HS-27A (cell line): ENCODE measurements at places on chromosomes 5 and 9.

GRCh38 chr5:82816926-82817325 lies 260.3 kb downstream of the TMEM167A start:
- DNase-seq = no peak

DNA sequence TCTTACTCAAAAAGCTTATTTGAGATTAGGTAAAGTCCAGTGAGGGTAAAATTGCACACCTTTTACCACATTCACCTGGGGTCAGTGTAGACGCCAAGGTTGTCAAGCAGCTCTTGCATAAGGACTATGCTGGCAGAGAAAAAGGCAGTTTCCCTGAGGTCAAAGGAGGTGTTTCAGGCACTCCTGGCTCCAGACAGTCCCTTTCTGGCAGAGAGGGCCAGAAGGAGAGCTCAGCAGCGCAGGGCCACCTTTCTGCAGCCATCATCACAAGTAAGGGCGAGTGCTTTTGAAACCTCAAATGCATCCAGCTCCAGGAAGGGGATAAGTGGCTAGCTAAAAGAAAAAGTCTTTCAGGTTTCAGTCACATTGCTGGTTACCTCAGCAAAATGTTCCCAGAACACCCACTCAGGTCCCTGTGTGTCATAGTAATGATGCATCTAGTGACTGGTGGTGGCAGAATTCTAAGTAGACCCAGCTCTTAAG lies 16.7 kb upstream of the IL13 start:
- DNase-seq = no peak

DNA sequence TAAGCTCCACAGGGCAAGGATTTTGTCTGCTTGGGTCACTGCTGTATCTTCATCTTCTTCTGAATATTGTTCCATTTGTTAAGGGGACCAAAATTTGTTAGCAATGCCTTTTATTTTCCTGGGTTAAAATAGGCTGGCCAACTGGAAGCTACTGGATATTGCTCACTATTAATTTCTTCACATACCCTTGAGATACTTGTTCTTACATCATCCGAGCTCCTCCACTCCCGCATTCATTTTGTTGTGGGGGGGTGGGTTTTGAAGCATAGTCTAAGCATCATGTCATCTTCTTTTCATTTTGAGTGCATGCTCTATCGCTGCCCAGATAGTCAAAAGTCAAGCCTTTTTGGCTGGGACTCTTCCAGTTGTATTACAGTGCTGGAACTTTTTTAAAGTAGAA lies 42.5 kb upstream of the PIK3R1 start:
- no peak for DNase-seq

DNA sequence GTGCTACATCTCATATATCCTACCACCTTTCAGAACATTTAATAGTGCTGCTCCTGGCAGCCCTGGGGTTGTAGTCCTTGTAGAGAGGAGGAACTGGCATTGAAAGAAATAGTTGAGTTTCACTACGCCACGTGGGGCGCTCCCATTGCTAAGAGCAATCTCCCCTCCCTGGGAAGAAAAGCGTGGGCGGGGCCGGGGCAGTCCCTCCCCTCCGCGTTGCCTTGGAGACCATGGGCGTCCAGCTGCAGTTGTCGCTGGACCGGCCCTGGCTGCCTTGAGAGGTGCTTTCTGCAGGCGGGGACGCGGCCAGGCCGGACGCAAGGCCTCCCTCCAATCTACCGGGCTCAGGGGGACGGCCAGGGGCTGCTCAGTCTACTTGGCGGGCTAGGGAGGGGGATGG lies 368 bp upstream of the CCDC180 start:
- DNase-seq = no peak

- DNase-seq = no peak
Measured at GRCh38 chr9:136922540-136922939, 22.0 kb downstream of the FBXW5 start.

DNA sequence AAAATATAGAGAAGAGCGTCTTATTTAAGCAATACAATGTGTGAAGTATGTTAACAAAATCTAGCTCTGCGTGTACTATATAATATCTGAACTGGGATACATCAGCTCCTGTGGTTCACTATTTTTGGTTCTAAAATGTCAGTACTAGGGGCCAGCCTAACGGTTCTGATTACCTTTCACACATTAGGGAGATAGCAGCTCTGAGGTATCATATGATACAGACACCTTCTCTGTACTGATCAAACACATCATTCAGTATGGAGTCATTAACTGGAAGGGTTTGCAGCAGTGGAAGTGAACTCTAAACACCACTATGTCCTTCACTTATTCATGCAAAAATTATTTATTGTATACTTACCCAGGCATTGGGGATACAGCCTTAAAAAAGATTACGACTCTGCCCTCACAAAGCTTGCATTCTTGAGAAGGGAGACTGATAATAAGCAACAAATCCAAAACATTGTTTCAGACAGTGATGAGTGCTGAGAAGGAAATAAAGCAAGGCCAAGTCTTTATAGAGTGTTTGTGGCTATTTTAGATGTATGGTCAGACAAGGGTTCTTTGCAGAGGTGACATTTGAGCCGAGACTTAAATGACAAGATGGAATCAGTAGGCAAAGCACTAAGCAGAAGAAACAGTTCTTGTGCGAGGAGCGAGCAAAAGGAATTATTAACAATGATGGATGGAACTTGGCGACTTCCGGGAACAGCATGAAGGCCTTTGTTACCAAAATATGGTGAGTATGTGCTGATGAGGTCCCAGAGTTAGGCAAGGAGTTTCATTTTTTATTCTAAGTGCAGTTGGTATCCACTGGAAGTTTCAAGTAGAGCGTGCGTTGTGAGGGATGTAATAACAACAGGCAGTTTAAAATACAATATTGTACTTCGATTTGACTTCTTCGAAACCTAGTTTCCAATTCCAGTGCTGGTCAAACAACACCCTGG lies 1.8 kb upstream of the LNPEP start:
- DNase-seq = no peak

- no peak for DNase-seq
Measured at GRCh38 chr5:14281746-14282181, 138.6 kb downstream of the TRIO start.

- no peak for DNase-seq
Measured at GRCh38 chr5:150498501-150498900, 9.4 kb upstream of the NDST1 start.

- no peak for DNase-seq
Measured at GRCh38 chr5:122354293-122354692, 42.3 kb downstream of the SNCAIP start.

GRCh38 chr9:98899408-98900056 lies 44.2 kb upstream of the COL15A1 start:
- no peak for DNase-seq

GRCh38 chr5:82384034-82384750 lies 106.0 kb upstream of the RPS23 start:
- DNase-seq = no peak

DNA sequence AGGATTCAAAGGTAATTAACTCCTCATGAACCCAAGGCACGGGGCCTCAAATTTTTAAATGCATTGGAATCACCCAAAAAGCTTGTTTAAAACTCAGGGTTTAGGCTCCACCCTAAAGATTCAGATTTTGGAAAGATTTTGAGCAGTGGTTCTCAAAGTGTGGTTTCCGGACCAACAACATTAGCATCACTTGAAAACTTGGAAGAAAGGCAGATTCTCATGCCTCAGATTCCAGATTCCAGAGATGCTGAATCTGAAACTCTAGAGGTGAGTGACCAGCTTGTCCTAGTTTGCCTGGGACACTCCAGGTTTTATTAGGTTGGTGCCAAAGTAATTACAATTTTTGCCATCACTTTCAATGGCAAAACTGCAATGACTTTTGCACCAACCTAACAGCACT lies 24.7 kb upstream of the TNIP1 start:
- DNase-seq = no peak

- DNase-seq = no peak
Measured at GRCh38 chr9:126411225-126411947, 84.8 kb downstream of the MVB12B start.
